Activated CD4-positive, alpha-beta T cell treated with anti-CD3 and anti-CD28 coated beads for 36 hours (primary cell): ENCODE measurements at places on chromosomes 13 and 19. TPM values are rescaled to one million over a fixed set of nuclear protein-coding genes. Genes with fewer than 3 reads are reported as not detected.
A peak's percentile ranks its signal among the peaks of the same experiment; 100 is the strongest.

GRCh38 chr13:79541426-79542049 lies 60.6 kb downstream of the NDFIP2 start:
- no peak for DNase-seq

- no peak for DNase-seq
Observed at GRCh38 chr13:74015137-74015536, 119.1 kb downstream of the KLF12 start.

- DNase-seq, result no peak
Observed at GRCh38 chr19:17112271-17112670, 36.7 kb downstream of the MYO9B start.

DNA sequence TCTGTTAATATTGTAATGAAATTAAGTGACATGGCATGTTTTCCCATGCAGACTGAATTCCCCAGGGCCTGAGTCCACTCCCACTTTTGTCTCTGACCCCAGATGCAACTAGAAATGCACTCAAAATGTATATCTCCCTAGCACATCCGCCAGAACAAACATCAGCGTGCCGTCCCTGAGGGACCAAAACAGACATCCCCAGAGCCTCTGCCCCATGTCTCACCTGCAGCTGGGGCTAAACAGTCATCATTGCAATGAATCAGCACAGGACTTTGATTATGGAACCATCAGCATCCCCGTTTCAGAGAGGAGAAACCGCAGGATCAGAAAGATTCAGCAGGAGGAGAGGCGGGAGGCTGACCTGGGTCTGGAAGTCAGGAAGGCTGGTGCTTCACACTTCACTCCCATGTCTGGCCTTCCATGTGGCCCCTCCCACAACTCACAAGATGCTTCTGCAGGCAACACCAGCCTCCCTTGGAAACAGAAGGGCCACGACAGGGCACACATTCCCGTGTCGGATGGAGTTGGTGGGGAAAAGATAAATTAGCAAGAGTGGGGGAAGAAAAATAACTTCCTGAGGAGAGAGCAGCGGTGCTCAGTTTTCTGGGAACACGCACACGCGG lies 130.6 kb upstream of the VSTM2B start:
- no peak for DNase-seq

- DNase-seq, result no peak
Observed at GRCh38 chr13:23146811-23147625, 33.8 kb upstream of the SGCG start.

DNA sequence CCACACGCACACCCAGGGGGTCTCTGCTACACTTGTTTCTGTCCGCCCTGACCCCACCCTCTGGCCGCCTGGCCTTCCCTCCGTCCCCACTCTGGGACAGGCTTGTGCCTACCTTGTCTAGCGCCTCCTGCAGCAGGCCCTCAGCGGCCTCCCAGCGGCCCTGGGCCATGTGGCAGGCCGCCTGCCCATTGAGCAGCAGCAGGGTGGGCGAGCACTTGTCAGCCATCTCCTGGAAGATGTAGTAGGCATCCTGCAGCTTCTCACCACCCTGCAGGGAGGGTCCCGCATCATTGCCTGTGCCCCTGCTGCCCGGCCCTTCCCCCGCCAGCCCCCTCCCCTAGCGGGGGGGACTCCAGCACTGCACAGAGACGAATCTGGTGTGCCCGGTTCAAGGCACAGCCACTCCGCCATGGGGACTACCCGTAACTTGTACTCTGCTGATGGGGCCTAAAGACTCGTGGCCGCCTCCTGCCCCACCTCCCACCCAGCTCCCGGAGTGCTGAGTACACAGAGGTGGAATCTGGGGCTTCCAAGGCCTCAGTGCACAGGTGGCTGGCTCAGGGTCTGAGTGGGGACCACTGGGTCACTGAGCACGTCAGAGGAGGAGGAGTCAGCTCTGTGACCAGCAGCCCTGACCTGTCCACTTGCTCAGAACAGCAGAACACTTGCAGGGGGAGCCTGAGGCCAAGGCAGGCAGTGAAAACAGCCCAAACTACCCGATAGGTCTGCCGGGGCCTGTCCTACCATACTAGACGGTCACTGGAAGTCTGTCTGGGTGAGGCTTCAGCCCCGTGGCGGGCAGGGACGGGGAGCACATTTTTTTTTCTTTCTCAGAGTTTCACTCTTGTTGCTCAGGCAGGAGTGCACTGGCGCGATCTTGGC lies 7.4 kb upstream of the CERS1 start:
- DNase-seq, result no peak

DNA sequence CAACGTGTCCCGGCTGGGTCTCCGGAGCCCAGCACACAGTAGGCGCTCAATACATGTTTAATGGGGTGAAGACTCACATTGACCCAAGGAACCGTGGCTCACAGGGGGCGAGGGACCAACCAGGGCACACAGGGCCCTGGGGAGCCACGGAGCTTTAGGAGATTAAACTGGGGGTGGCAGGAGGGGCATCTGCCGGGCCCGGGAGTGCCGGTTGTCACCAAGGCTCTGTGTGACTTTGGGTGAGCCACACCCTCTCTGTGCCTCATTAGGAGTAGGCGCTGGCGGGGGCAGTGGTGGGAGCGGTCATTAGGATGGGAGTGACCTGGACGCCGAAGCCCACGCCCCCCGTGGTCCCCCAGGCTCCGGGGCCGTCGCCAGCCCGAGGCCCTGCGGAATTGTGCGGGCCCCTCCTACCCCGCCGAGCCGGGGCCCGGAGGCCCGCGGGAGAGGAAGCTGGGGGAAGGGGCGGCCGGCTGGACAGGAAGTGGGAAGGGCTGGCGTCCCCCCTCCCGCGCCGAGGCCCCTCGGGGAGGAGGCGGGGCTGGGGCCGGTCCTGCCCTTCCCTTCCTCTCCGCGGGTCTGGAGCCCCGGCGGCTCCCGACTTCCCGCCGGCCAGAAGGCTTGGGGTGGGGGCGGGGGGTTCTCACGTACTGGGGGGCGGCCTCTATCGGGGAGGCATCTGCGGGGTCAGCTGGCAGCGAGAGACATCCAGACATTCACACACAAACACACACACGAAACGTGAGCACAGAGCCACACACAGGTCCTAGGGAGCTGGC lies 1.8 kb upstream of the SSBP4 start:
- peak; percentile 56 for DNase-seq

DNA sequence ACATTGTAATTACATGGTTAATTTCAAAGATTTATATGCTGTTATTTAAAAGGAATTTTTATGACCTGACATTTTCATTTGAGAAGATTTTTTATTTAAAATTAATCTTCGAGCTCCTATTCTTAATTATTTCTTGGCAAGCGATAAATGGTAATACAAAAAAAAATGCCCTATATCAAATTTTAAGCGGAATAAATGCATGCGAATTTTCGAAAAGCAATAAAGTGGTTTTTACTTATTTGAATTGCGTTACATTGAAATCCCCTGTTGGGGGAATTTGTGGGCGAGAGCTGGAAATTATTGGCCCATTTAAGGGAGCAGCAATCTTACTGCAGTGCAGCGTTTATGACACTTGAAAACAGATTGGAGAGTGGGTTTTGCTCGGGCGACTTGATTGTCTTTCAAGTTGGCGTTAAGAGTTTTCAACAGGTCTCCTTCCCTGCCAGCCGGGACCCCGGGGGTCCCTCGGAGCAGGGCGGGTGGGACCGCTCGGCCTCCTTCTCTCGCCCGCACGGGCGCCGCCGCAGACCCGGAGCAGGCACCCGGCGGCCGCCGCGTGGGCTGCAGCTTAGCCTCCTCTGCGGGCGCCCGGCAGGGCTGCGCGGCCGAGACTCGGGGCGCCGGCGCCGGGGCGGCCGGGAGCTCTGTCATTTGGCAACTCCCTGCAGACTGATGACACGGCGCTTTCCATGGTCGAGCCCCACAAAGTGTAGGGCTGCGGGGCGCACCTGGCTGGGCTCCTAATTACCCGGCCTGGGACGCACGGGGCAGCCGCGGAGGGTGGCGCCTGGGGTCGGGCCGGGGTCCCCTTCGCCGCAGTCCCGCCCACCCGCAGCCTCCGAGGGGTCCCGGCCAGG lies 255.1 kb upstream of the SOX21 start:
- peak; percentile 55 for DNase-seq

- no peak for DNase-seq
Observed at GRCh38 chr19:29855741-29856500, 44.1 kb downstream of the CCNE1 start.

- peak; percentile 89 for DNase-seq
Observed at GRCh38 chr13:112587764-112588489, at the start of gene TUBGCP3. Gene TUBGCP3, minus strand, starts transcription at chr13:112588153. Its CDS starts 173 bp downstream, at chr13:112587980.

GRCh38 chr13:110216006-110216397 lies 91.0 kb downstream of the COL4A1 start:
- no peak for DNase-seq

DNA sequence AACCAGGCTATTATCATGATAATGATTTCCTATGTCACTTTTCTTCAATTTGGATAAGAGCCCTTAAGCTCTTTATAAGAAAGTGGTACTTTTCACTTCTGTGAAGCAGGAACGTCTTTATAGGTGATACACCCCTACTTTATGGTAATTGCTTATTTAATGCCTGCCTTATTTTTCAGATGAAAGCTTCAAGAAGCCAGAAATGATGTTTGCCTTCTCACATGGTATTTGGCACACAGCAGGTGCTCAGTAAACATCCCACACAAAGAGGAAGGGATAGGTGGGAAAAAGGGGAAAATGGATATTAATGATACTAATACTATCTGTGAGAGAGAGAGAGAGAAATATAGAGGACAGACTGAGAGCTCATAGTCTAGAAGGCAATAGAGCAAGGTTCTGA lies 29.0 kb upstream of the WASF3 start:
- no peak for DNase-seq

DNA sequence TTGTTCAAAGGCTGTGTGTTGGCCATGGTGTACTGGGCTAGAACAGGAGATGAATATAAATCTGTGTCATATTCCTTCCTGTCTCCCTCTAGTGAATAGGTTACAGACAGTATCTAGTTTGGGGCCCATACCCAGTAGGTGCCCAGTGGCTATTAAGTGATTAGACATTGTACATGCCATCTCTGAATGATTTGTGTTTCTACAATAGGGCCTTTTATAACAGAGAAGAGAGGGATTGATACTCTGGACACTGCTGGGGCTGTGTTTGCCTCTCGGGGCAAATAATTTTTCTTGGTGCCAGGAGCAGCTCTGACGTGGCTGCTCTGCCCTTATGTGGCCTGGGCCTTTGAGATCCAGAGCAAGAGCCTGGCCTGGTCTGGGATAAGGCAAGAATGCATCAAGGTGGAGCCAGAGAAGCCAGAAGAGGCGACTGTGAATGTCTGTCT lies 403.1 kb downstream of the SPRY2 start:
- DNase-seq, result no peak

DNA sequence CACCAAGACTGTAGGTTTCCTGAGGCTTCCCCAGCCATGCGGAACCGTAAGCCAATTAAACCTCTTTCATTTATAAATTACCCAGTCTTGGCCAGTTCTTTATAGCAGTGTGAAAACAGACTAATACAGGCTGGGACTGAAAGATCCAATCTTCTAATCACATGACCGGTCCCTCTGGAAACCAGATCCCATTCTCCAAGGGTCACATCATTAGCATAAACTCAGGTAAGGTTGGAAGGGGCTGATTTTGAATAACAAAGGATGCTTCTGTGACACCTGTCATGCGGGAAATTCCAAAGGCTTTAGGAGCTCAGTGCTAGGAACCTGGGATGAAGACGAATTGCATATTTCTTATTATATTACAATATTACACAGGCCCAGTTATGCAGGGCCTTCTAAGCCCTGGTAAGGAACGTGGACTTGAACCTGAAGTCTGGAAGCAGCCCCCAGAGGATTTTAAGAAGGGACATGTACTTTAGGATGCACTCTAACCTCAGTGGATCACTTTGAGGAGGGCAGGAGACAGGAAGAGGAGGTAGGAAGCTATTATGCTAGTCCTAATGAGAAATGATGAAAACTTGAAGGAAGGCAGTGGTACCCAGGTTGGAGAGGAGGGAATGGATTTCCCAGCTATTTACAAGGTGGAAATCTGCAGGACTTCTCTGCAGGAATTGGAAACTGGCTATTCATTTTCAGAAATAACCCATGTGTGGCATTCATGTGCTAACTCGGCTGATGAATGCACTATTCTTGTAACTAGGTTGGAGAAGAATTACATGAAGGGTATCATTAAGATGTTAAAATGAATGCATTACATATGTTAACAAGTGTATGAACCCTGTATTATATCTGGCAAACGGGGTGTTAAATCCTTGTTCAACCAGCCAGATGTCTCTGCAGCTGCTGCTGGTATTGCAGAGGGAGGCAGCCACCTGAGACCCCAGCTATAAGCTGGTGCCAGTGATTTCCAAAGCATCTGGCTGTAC lies 19.3 kb downstream of the TNFSF11 start:
- DNase-seq, result no peak

The IZUMO2 gene
- total RNA-seq, result not detected

The UHRF1 gene
- 151 TPM for total RNA-seq

GRCh38 chr19:45470762-45471081 lies 2.9 kb downstream of the FOSB start:
- DNase-seq, result no peak

DNA sequence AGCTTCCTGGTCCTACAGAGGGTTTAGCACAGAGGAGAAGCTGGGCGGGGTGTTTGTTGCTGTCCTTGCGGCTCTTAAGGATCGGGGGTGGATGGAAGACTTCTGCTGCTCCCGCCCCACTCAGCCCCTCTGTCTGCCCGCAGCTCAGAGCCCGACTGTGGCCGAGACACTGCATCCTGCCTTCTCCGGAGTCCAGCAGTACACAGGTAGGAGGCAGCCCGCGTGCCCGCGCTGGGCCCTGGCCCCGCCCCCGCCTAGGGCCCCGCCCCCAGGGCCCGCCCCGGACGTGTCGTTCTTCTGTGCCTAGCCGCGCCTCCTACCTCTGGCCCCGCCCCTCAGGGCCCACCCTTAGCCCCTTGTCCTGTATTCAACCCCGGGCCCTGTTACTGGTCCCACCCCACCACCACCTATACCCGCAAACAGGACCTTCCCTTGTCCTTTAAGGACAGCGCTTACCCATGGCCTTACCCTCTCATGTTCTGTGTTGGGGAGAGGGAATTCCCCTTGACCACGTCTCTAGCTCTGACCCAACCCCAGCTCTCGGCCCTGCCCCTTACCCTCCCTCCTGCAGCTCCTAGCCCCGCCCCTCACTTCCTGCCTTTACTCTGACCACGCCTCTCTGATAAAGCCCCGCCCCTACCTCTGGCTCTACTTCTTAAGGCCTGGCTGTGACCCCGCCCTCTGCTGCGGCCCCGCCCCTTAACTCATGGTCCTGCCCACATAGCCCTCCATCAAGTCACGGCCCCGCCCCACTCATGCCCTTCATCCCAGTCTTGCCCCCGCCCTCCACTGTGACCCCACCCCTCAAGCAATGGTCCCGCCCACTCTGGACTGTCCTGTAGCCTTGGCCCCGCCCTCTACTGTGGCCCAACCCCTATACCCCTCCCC lies 60.5 kb downstream of the CELF5 start:
- peak; percentile 94 for DNase-seq

GRCh38 chr13:66875264-66875663 lies 354.9 kb downstream of the PCDH9 start:
- no peak for DNase-seq

The PROZ gene
- total RNA-seq, result not detected
